Sigmoid colon (tissue), 7 donors: ENCODE measurements at places on chromosomes 7 and 10. TPM values are rescaled to one million over a fixed set of nuclear protein-coding genes. Genes with fewer than 3 reads are reported as not detected.

- no peak for DNase-seq
These were observed 464.8 kb downstream of the SEMA3D start for GRCh38 chr7:84722086-84722485.

Gene ECHDC3
- 15.1 TPM for polyA plus RNA-seq

Gene KIAA1217
- polyA plus RNA-seq: 31.9 TPM

DNA sequence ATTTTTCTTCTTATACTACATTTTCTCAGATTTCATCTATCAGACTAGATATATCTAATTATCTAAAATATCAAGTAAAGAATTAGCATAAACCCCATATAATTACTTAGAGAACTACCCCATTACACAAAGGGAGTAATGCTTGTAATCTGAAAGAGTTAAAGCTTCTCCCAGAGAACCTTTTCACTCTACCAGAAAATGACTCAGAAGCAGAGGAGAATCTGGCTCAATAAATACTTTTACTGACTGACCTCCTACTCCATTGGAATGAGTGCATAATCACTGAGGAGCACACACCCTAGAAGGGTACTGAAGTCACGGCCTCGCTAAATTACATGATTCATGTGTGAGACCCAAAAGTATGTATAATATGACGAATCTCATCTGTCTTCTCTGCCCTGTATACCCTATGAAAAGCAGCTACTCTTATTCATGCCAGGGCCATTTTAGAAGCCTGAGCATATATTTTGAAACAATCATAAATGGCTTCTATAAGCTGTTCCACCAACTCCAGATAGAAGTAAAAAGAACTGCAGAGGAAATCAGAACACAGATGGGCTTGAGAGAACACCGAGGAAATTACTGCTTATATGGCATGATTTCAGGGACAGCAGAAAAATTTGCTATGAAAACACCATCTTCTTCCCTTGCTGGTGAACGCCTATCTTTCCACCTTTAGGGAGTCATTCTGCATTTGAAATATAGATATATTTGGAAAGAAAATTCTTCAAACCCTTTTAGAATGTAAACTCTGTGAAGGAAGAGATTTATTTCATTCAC lies 32.7 kb downstream of the DNMBP start:
- no peak for DNase-seq

GRCh38 chr10:107894516-107894915 lies 730.0 kb upstream of the SORCS1 start:
- no peak for DNase-seq

DNA sequence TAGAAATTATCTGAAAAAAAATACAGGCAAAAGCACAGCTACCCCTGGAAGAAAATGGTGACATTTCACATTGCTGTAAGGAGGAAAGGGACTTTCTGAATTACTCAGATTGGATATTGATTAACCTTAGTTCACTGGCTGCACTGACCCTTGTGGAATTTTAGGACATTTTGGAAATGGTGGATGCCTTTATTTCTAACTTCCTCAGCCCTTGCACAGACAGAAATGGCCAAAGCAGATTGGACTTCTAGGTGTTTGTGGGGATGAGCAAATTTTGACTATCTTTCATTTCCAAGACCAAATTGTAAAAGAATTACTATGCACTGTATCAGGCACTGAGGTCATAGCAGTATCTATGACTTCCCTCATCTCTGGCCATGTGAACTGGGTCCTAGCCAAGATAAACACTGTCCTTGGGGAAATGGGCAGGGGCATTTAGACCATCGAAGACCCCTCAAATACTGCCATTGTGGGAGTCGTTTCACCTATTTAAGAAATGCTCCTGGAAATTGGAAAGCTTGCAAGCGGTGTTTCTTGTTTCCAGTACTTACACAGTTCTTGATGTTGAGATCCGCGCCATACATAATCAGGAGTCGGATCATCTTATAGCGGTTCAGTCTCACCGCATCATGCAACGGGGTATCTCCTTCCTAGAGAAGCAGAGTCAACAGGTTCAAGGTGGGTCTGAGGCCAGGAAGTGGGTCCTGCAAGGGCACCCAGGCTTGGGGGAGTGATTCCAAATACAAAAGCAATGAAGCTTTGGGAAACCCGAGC lies 5.7 kb downstream of the ANKRD1 start:
- DNase-seq: no peak

DNA sequence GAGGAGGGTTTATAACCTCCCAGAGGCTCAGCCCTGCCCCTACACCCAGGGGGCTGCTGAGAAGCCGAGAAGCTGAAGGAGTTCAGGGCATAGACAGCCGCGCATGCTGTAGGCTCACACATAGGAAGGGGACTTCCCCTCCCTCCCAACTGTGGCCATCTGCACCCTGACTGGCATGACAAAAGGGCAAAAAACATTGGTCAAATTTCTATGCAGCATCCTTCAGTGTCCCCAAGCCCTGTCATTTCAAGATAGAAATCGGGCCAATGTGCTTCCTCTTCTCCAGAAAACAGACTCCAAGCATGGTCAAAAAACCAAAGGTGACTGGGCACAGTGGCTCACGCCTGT lies 55.9 kb upstream of the MYL10 start:
- no peak for DNase-seq

Gene FAM25G
- polyA plus RNA-seq: 12.5 TPM
